ENCODE measurements at places on chromosomes 2 and 18. TPM values are rescaled to one million over a fixed set of nuclear protein-coding genes. Genes with fewer than 3 reads are reported as not detected.

MYOM1 gene
- total RNA-seq, result 0.18 TPM

REL gene
- 4.5 TPM for total RNA-seq

SLC14A1 gene
- total RNA-seq, result 0.09 TPM

PLCL1 gene
- 3.8 TPM for total RNA-seq

UNC80 gene
- not detected for total RNA-seq

ST3GAL5 gene
- 19.7 TPM for total RNA-seq

ST8SIA3 gene
- not detected for total RNA-seq

ZNF519 gene
- total RNA-seq, result 3.3 TPM

AGBL5 gene
- 17.1 TPM for total RNA-seq

DCC gene
- total RNA-seq, result under 0.01 TPM

FAM124B gene
- total RNA-seq, result 130 TPM

AFF3 gene
- total RNA-seq, result not detected

TEKT4 gene
- total RNA-seq, result not detected

LBH gene
- total RNA-seq, result 7.4 TPM

PJVK gene
- total RNA-seq, result 0.66 TPM

UGT1A5 gene
- total RNA-seq, result not detected

SOCS6 gene
- 22.6 TPM for total RNA-seq

MPP4 gene
- 8.9 TPM for total RNA-seq

EMILIN1 gene
- 11.1 TPM for total RNA-seq

HOXD4 gene
- 2.8 TPM for total RNA-seq

SERPINB2 gene
- total RNA-seq, result 30.7 TPM

NT5C1B gene
- not detected for total RNA-seq

RESP18 gene
- not detected for total RNA-seq

CD8B2 gene
- not detected for total RNA-seq

EIF2AK3 gene
- 17.5 TPM for total RNA-seq

CROCC2 gene
- not detected for total RNA-seq

DSG1 gene
- total RNA-seq, result not detected

ERBB4 gene
- under 0.01 TPM for total RNA-seq

CRYGD gene
- total RNA-seq, result not detected

AKAIN1 gene
- total RNA-seq, result not detected

CTLA4 gene
- not detected for total RNA-seq

SLC4A5 gene
- total RNA-seq, result 0.09 TPM

POMC gene
- 0.66 TPM for total RNA-seq

SERPINB12 gene
- not detected for total RNA-seq

ST8SIA5 gene
- under 0.01 TPM for total RNA-seq

QPCT gene
- total RNA-seq, result 16.7 TPM

SERPINB10 gene
- 0.09 TPM for total RNA-seq

PCARE gene
- under 0.01 TPM for total RNA-seq

ANKRD29 gene
- 0.85 TPM for total RNA-seq

All from endothelial cell of coronary artery (primary cell).